Cardiac fibroblast (primary cell): ENCODE measurements at places on chromosomes 2 and 18.

DNA sequence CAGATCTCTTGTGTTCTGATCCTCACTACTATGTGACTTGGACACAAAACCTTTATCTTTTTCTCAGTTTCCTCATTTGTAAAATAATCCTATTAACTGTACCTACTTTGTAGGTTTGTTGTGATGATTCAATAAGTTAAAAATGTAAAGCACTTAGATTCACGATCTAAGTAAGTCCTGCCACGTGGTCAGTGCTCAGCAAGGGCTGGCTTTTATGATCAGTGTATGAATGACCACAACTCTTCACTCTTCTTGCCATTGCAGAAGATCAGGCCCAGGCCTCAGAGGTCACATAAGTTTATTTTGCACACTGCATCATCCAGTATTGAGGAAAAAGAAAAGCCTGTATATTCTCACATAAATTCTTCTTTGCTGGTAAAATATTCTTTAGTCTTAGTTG, 1192.5 kb upstream of the ACVR2A start:
- DNase-seq: no peak

DNA sequence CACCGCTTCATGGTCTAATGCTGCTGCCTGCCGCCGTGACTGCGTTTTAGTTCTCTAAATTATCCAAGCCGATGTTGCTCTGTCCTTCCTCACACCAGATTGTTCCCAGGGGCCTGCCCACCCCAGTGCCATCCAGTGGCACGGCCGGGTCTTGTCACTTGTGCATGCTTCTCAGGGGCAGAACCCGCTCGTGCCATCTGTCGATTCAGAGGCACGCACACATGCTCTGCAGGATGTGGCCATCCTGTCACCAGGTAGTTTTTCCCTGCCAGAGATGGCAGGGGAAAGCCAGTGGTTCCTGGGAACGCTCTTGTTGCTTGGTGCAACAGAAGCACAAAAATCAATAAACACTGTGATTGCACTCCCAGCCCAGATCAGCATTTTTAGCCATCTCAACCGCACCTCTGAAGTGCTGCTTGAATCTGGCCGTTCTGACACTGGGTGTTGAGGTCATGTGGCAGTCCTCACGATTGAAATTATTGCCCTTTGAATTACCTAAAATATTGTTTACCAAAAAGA, 119.6 kb upstream of the BOD1L2 start:
- DNase-seq: no peak

DNA sequence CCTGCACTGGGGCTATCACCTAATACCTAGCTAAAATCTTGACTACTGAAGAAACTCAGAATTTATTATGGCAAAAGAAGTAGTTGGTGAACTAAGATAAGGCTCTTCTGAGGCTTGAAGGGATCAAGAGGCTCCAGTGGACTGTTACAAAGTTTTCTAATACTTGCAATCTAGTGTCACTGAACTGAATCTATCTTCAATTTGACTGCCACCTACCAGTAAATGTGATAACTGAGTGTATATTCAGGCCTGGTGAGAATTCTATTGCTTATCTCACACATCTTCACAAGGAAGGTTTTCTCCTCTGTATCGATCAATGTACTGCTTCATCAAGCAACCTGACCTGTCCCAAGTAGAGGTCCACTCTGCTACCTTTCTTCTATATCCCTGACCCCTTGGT, 40.8 kb downstream of the DARS1 start:
- DNase-seq: no peak

GRCh38 chr2:46441838-46442712, 37.3 kb upstream of the TMEM247 start:
- DNase-seq: no peak

GRCh38 chr2:174678395-174678794, 80.8 kb upstream of the WIPF1 start:
- DNase-seq: no peak

GRCh38 chr2:168970711-168971233, 60.4 kb downstream of the ABCB11 start:
- DNase-seq: no peak

- peak; percentile 87 for DNase-seq
These were observed at the start of gene SH3BP4 for GRCh38 chr2:234951664-234952269. Gene SH3BP4 (plus strand): TSS chr2:234952017. CDS start chr2:235035003, 82,986 bp downstream.

- no peak for DNase-seq
These were observed 311.8 kb upstream of the STON1 start for GRCh38 chr2:48218169-48218568.

- DNase-seq: no peak
These were observed 457.5 kb downstream of the CNTNAP5 start for GRCh38 chr2:124482551-124482950.

DNA sequence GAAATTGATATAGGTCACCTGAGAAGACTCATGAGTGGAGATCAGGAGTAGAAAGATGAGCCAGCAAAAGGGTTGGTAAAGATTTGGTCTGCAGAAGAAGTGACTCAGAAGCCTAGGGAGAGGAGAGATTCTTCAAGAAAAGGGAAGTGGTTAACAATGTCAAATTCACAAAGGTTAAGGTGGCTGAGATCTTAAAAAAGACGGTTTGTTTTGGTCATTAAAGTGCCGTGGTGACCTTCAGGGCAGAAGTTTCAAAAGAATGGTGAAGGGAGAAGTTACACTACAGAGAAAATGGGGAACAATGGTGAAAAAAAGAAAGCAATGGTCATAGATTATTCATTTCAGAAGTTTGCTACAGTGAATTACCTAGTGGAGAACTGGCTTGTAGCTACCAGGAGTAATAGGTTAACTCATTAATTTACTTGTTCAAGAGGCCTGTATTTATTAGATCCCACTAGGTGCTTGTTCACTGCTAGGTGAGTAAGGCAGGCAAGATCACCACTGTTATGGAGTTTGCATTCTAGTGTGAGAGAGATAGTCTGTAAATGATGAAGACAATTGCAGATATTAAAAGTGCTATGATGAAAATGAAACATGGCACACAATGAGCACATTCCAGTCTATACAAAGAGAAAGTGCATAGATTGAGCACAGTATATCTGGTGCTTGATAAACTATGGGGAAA, 43.0 kb downstream of the FBXO48 start:
- DNase-seq: no peak

DNA sequence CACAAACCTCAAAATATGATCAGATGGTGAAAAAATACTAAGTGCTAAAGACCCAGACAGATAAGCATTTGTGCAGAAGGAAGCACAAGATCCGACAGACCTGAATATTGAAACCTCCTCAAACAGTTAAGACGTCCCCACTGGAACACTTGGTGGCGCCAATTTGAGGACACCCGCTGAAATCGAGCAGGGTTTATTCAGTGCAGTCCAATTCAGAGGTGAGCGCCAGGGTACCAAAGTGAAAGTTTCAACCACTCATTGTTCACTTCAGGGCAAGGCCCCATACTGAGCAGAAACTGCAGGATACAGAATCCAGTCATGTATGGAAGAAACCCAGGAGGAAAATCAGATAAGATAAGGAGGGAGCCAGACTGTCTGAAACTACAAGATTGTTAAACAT, 417.6 kb downstream of the LRRTM4 start:
- no peak for DNase-seq

DNA sequence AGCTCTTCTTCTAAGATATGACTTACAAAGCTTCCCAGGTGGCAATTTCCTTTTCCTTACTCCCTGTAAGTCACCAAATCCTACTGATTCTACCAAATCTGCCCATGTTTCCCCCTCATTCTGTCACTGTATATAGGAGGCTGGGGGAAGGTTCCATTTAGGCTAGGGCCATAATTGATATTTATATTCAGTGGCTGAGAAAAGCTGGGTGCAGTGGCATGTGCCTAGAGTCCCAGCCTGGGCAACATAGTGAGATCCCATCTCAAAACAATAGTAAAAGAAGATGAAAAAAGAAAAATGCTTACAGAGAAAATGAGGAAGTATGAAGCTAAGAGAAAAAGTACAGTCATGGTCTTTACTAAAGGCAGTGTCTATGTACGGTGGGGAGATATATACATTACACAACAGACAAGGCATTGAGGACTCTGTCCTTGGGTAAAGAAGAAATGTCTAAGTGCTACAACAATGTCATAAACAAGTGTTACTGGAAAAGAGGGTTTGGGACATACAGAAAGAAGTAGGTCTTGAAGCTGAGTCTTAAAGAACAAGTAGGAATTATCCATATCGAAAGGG, 4.8 kb downstream of the CWC22 start:
- DNase-seq: no peak

DNA sequence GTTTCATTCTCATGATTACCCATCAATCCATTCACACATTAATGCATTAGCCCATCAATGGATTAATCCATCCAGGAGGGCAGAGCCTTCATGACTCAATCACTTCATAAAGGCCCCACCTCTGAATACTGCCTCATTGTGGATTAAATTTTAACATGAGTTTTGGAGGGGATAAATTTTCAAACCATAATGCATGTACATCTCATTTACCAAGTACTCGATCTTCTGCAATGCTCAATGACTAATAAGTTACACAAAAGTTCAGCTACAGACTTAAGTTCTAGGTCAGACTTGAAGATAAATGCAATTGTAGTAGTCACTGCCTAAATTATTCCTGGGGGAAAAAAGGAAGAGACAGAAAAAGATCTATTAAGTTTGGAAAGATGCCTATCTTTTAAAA, 120.0 kb upstream of the OSR1 start:
- no peak for DNase-seq

- DNase-seq: peak; percentile 26
These were observed 5.4 kb downstream of the HS6ST1 start for GRCh38 chr2:128313091-128313836.

- no peak for DNase-seq
These were observed 25.4 kb downstream of the VPS54 start for GRCh38 chr2:63993871-63994270.

- peak; percentile 55 for DNase-seq
These were observed 15.8 kb downstream of the PKDCC start for GRCh38 chr2:42063431-42064171.

- DNase-seq: no peak
These were observed 132.9 kb downstream of the BARD1 start for GRCh38 chr2:214676421-214677089.

GRCh38 chr2:105487142-105488069, 88.6 kb upstream of the FHL2 start:
- peak; percentile 83 for DNase-seq

DNA sequence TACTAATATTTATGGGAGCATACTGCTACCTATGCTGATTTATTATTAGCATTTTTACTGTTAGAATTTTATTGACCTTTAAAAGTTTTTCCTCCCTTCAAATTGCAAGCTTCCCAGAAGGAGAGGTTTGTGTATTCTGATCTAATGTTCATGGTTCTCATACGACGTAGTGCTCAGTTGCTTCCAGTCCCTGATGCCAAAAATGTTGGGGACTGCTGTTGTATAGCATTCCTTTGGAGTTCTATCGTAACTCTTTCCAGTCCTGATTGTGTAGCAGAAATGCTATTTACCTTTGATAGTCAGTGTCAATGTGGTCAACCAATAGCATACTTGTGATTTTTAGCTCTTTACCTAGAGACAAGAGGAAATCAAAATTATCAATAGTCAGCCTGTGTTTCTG, 69.5 kb upstream of the ZSWIM2 start:
- no peak for DNase-seq

- no peak for DNase-seq
These were observed 1301.4 kb upstream of the PIK3C3 start for GRCh38 chr18:40653682-40654081.

DNA sequence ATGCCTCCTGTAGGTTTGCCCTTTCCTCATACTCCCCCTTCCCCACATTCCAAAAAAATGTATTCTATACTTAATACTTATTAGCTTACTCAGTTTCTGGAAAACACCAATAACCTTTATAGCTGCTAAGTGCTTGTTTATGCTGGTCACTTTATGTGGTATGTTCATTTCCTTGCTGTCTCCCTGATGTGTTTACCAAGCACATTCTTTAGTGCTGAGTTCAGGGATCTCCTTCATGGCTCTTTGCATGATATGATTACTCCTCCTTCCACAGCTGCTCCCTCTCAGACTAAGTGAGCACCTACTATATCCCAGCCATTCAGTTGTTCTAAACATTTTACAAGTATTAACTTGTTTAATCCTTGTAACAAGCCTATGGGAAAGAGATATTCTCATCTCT, 698.3 kb upstream of the FANCL start:
- DNase-seq: peak; percentile 27

- DNase-seq: no peak
These were observed 159.7 kb downstream of the NAPG start for GRCh38 chr18:10685484-10685883.

DNA sequence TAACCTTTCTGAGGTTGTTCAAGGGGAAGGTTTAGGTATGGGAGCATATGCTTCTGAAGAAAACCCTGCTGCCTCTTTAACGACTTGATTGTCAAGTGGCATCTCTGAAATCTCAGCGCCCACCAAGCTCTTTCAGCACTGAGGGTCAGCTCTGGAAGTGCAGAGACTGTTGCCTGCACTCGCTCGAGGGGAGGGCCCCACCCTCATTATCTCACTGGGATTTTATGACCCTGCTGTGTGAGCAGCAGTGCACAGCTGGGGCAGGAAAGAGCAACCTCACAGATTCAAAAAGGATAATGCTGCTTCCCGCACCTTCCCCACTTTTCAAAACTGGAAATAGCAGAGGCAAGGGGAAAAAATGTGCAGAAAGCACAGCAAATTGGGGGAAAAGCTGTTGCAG, 56.9 kb upstream of the SPRED2 start:
- no peak for DNase-seq
